Stimulated activated CD4-positive, alpha-beta T cell treated with anti-CD3 and anti-CD28 coated beads, Interleukin-1b, Interleukin-23, amount 100 ng/mL, for 4 hours (primary cell): ENCODE measurements at places on chromosomes 12 and 14.

- DNase-seq = no peak
Measured at GRCh38 chr12:85329913-85330312, 49.9 kb downstream of the ALX1 start.

DNA sequence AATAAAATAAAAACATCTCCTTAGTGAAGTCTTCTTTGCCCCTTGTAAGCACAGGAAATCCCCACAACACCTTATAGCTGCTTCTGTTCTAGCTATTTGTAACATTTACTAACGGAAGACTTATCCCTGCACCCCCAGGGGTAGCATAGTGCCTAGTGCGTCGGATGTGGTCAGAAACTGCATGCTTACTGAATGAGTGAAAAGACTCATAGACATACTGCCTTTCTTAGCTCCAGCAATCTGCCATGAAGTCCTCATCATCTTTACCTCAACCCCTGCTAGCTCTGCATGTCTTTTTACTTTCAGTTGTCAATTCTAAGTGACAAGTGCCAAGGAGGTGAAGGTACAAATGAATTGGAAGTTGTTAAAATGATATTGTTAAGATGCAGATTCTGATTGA is 12.9 kb downstream of the RIOX1 start:
- DNase-seq = no peak

DNA sequence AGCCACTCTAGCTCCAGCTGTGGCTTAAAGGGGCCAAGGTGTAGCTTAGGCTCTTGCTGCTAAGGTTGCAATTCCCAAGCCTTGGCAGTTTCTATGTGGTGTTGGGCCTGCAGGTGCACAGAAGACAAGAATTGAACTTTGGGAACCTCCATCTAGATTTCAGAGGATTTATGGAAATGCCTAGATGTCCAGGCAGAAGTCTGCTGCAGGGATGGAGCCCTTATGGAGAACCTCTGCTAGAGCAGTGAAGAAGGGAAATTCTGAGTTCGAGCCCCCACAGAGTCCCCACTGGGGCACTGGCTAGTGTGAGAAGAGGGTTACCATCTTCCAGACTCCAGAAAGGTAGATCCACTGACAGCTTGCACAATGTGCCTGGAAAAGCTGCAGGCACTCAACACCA is 694.7 kb downstream of the SLC16A7 start:
- DNase-seq = no peak

- DNase-seq = no peak
Measured at GRCh38 chr14:32300136-32300535, 29.0 kb upstream of the AKAP6 start.

GRCh38 chr14:59897757-59898383 is 22.1 kb upstream of the LRRC9 start:
- no peak for DNase-seq

GRCh38 chr12:3199551-3200031 is 122.4 kb downstream of the TSPAN9 start:
- DNase-seq = no peak

- no peak for DNase-seq
Measured at GRCh38 chr14:50756300-50756699, 74.7 kb downstream of the NIN start.

DNA sequence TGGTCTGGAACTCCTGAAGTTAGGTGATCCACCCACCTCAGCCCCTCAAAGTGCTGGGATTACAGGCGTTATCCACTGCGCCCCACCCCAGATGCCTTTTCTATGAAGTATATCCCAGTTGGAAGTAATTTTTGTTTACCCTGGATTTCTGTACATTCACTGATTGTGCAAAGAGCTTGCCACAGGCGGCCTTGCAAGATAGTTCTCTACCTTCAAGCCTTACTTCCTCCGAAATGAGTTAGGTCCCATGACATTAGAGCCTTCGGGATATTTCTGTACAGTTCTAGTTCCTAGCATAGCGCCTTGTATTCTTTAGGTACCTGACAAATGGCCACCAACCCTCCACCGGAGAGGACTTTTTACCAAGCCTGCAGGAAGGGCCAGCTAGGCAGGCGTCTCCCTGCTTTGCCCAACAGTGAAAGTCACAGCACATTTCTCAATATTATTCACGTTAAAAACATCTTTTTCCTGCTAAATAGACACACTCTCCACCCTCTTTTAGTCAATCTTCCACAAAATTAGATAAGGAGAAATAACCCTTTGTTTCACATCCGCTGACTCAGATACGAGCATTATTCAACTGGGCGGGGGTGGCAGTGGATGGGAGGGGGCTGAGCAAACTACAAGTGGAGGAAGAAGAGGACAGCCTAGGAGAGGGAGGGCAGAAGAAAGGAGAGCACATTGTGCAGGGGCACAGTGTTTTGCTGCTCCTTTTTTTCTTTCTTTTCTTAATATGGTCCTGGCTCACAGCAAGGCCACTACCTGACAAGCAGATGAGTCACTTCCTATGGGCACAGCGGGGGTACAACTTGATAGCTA is 40.0 kb upstream of the CAPRIN2 start:
- DNase-seq = no peak

GRCh38 chr14:69263364-69263763 is 3.4 kb downstream of the GALNT16 start:
- no peak for DNase-seq

DNA sequence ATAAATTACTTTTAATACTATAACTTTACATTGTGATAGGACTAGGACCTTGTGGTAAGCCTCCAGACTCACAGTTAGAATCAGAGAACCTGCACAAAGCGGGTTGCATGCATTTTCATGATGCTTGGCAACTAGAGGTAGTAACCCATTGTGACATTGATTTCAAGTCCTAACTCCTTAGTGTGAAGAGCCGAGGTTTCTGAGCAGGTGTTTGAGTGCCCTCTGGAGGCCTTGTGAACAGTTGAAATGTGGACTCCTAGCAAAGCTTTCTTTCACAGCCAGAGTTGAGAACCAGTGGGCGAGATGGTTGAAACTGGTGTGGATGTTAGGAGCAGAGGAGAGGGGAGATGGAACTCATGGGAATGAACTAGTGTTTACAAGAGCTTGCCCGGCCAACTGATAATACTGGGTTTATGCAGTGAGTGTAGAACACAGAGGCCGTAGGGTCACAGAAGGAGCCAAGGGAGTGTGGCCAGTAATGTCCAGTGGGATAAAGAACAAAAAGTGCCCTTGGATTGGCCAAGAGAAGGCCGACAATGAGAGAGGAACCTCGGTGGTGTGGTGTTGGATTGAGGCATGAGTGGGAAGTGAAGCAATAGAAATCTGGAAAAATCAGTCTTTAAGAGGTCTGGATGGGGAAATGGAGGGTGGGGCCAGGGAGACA is 10.9 kb downstream of the ZNF664 start:
- peak; percentile 36 for DNase-seq

- DNase-seq = no peak
Measured at GRCh38 chr12:96587691-96588090, 98.3 kb downstream of the CFAP54 start.

- DNase-seq = no peak
Measured at GRCh38 chr14:37061697-37062096, 110.7 kb downstream of the SLC25A21 start.

DNA sequence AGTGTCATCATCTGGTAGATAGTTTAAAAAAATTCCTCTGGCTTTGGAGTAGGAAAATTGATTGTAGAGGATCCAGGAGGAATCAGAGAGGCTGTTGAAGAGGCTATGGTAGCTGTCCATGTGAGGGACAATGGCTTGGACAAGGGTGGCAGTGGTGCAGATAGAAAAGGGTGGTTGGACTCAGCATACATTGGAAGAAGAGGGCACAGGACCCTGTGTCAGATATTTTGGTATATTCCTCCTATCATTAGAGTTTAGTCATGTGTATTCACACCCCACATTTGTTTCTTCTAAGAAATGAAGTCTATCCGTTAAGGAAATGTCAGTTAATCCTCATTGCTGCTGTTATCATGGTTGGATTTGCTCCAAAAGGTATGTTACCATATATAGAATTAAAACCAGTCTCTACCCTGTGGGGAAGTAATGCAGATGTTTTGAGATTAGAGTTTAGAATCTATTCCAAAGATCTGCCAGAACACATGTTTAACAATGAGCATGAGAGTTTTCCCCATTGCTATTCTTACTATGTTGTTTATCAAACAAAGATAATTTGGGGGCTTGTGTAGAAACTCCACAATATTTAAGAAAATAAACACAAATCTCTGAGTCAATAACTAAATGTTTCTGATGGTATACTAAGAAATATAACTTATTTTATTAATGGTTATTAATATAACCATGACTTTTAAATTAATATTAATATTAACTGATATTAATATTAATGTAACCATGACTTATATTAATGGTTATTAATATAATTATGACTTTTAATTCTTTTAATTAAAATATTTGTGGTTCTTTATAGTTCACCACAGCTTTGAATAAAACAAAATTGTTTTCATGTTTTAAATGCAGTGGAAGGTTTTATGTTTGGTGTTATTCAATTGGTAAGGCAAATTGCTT is 80.9 kb downstream of the CRADD start:
- DNase-seq = no peak

- peak; percentile 18 for DNase-seq
Measured at GRCh38 chr12:47941871-47942613, 21.4 kb upstream of the TMEM106C start.

- no peak for DNase-seq
Measured at GRCh38 chr12:65313719-65314317, 35.3 kb downstream of the MSRB3 start.

DNA sequence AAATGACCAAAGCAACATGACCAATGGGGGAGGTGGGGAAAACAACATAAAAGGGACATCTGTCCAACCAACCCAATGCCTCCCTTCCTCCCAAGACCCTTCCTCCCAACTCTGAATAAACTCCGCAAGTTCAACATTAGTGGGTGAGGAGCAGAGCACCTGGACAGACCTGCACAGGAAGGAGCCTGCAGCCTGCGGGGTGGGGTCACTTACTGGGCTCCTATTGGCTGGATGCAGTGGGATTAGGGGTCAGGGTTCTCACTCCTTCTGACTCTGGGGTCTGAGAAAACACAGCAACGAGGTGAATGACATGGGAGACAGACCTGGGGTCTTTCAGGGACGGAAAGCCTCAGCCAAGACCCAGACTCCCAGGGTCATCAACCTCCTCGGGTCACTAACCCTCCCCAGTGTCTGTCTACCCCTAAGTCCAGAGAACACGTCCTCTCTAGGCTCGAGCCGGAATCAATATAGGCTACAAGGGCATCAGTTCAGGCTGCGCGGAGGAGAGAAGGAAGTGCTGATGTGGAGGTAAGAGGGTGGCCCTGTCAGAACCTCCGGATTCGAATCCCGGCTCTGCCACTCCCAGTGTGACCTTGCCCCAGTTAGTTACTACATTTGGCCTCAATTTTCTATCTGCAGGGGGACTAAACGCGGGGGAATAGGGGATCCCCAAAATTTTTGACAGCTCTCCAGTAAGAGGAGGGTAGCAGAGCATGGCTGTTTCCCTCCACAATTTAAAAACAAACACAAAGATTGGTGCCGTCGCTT is 860 bp downstream of the NDRG2 start:
- no peak for DNase-seq

GRCh38 chr12:31600750-31601149 is 9.8 kb upstream of the DENND5B start:
- no peak for DNase-seq

- DNase-seq = no peak
Measured at GRCh38 chr14:50347521-50347920, 35.4 kb downstream of the DMAC2L start.

GRCh38 chr12:67640863-67641262 is 7.7 kb upstream of the DYRK2 start:
- DNase-seq = no peak

DNA sequence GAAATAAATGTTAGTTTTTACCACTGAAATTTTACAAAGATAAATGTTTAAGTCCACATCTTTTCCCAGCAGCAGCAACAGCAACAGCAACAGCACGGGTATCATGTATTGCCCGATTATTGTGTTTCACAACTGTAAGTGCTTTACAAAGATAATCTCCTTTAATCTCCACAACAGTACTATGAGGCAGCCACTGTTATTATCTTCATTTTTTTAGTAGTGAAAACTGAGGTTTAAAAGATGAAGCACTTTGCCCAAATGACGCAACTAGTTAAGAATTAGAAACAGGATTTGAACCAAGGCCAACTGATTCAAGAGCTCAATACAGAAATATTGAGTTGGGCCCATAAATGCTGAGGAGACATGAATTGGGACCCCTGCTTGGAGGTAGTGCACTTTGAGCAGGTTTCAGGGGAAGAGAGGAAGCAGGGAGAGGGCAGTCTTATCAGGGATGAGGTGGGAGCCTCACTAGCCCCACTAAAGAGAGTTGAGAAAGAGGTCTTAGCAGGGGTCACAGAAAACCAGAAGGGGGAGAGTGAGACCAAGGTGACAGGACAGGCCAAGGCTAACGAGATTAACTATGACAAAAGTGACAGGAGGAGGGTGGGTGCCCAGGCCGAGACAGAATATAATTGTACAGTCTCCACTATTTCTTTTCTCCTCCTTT is 15.3 kb downstream of the KRT2 start:
- no peak for DNase-seq

DNA sequence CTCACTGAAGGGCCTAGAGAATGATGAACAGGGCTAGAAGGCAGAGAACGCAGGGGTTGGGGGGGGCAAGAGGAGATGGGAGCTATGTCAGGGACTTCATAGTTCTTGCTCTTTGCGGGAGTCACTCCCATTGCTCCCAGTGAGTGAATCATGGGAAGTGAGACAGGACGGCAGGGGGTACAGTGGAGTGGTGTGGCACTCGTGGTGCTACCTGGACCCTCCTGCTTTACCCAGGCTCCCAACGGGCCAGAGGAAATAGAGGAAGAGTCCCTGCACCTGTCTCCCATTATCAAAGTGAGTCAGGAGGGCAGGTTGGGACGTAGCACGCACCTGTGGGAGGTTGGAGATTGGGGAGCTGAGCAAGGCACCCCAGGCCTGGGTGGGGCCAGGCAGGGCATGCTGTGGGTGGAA is 1.3 kb upstream of the KRT8 start:
- DNase-seq = no peak

- no peak for DNase-seq
Measured at GRCh38 chr12:102298022-102298421, 100.4 kb upstream of the PMCH start.

DNA sequence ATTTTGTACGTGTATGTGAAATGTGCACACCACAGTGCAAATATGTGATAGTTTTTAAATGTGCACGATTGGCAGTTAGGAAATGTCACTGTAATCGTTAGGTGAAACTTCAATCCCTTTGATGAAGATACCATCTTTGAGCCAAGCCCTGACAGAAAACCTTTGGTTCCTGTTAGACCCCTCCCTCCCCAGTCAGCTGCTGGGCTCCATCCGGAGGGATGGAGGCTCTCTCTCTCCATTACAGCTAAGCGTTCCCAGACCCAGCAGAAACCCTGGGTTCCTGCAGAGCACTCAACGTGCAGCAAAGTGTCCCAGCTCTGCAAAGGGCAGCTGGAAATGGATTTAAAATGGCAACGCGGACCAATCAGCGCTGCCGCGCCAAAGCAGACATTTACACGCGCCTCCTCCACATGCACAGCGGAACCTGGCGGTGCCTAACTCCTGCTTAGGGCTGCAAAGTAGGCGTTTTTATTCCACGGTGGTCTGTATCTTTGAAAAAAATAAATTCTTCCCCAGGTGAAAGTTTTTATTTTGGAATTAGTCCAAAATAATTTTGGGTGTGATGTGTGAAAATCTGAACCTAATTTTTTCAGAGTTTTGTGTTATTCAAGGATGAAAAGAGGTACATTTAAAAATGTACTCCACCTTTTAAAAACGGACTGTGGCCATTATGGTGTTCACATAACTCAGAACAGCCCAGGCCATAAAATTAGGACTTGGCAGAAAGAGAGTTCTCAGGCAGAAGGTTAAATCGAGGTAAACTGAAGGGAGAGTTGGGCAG is 1.4 kb upstream of the HMGA2 start:
- DNase-seq = no peak

- DNase-seq = no peak
Measured at GRCh38 chr12:94535510-94535921, 75.8 kb upstream of the CEP83 start.

- DNase-seq = no peak
Measured at GRCh38 chr14:75515629-75515996, 6.7 kb upstream of the BATF start.
